ENCODE measurements at places on chromosomes 13 and 19.

GRCh38 chr19:8108560-8109445 is 40.6 kb downstream of the FBN3 start:
- DNase-seq, result no peak

GRCh38 chr13:79810669-79811068 is 329.7 kb downstream of the NDFIP2 start:
- peak; percentile 30 for DNase-seq

- DNase-seq, result no peak
Observed at GRCh38 chr19:22893855-22894270, 61.8 kb downstream of the ZNF723 start.

- DNase-seq, result no peak
Observed at GRCh38 chr19:33825556-33825955, 28.9 kb downstream of the KCTD15 start.

GRCh38 chr13:93080587-93080986 is 146.0 kb upstream of the GPC6 start:
- DNase-seq, result peak; percentile 3

- DNase-seq, result no peak
Observed at GRCh38 chr19:16320987-16321386, 3.6 kb upstream of the KLF2 start.

- no peak for DNase-seq
Observed at GRCh38 chr13:41680900-41681299, 223.6 kb downstream of the RGCC start.

DNA sequence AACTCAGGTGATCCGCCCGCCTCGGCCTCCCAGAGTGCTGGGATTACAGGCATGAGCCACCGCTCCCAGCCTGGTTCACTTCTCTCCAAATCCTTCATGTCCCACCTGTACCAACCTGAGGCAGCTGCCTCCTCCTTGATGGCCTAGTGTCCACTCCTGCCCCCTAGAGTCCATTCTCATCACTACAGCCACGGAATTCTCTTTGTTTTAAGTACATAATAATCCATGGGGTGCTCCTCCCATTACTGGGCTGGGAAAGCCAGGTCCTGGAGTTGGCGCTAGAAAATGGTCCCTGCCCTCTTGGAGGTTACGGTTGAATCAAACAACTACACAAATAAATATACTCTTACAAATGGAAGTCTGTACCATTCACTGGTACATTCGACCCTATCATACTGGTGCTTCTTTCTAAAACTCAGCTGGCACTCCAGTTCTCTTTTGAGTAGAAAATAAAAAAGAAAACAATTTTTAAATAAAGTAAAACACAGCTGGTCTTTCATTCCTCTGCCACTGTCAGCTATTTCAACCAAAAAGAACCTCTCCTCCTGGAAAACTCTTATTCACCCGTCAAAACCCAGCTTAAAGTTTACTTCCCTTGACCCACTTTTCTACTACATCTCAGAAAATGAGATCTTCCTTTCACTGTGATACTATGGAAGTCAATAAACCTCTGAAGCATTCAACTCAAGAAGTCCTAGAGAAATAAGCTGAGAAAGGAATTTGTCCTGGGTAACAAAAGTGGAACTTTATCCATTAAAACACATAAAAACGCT is 22.4 kb upstream of the ARHGEF18 start:
- no peak for DNase-seq

DNA sequence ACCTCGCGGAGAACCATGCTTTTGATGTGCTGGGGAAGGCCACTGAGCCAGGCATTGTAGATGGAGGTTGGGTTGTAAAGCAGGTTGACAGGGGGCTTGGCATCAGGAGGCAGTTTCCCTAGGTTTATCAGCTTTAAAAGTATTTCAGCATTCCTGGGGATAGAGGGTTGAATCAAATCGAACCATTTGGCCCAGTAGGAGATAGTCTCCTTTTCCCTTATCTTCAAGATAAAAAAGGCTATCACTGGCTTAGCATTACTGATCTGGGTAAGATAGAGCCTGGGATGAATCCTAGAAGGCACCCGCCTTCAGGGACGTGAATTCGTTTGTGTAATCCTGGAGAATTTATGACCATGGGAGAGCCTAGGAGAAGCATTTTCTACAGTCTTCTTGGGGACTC is 30.6 kb downstream of the SLC6A16 start:
- DNase-seq, result no peak

- no peak for DNase-seq
Observed at GRCh38 chr13:84446972-84447639, 564.8 kb upstream of the SLITRK1 start.

- no peak for DNase-seq
Observed at GRCh38 chr13:35028338-35028867, 86.3 kb downstream of the NBEA start.

DNA sequence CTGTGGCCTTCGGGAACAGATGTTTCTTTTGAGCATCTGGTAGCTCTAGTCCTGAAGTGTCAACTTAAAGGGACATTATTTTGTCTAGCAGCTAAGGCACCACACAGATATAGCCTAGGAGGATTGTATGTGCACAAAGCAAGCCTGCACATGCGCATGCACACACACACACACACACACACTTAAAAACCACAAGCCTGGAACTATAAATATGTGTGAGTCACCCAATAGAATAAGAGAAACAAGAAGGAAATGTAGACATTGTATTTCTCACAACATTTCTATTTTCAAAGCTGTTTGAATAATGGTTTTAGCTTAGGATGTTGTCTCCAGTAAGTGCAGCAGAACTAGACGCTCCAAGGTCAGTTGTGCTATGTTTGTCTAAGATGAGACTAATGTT is 516.5 kb downstream of the SUCLA2 start:
- DNase-seq, result peak; percentile 91

GRCh38 chr19:40147693-40148347 is 43.4 kb upstream of the MAP3K10 start:
- peak; percentile 79 for DNase-seq

DNA sequence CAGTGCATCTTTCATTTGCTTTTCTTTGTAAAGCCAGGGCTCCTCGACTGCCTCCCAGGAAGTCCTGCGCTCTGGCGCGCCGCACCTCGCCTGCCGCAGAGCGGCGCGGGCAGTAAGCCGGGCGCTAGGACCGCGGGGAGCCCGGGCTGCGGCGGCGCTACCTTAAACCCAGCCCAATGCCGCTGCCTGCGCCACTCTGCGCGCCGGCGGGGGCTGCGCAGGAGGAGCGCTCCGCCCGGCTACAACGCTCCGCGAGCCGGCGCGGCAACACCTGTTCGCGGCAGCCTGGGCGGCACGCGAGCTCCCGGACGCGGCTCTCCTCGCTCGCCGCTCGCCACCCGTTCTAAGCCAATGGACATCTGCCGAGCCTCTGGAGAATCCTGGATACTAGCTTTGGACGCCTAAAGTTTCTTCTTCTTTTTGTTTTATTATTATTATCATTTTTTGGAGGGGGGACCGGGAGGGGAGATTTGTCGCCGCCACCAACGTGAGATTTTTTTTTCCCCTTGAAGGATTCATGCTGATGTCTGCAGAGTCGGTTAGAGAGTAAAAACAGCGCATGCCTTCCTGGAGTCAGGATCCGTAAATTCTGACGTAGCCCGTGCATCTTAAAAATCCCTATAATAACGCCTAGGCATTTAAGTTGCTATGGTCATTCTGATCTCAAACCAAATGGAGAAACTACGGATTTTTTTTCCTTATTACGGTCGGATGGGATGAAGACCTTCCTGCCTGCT is at the start of gene FGF9:
FGF9 (plus strand) TSS at position 191 of the 737 bp plus-strand sequence. CDS start 840 bp downstream, outside the sequence.
- peak; percentile 72 for DNase-seq

DNA sequence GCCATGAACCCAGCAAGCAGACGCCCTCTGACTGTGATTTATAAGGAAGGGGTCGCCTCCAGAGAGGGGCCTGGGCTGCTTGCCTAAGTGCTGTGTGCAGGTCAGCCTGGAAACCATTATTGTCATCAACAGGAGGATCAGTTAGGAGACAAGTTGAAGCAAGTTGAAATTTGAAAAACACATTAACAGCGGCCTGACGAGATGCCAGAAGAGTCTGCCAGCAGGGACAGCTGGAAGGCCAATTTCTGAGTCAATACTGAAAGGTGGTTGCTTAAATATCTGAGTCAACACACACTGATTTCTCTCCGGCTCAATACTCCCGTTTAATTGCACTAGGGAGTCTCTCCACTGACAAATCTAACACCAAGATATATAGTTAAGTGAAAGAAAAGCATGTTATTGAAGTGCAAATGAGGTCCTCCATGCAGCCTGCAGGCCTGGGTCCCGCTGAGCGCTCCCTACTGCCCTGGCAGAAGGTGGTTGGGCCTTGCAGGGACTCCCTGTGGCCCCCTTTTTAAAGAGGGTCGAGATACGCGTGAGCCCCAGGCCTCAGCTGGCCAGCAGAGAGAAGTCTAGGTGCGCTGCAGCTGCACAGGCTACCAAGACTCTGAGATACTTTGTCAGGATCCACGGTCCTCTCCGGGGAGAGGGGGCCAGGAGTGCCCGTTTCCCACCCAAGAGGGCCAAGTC is 91.1 kb downstream of the RNASEH2B start:
- peak; percentile 35 for DNase-seq

DNA sequence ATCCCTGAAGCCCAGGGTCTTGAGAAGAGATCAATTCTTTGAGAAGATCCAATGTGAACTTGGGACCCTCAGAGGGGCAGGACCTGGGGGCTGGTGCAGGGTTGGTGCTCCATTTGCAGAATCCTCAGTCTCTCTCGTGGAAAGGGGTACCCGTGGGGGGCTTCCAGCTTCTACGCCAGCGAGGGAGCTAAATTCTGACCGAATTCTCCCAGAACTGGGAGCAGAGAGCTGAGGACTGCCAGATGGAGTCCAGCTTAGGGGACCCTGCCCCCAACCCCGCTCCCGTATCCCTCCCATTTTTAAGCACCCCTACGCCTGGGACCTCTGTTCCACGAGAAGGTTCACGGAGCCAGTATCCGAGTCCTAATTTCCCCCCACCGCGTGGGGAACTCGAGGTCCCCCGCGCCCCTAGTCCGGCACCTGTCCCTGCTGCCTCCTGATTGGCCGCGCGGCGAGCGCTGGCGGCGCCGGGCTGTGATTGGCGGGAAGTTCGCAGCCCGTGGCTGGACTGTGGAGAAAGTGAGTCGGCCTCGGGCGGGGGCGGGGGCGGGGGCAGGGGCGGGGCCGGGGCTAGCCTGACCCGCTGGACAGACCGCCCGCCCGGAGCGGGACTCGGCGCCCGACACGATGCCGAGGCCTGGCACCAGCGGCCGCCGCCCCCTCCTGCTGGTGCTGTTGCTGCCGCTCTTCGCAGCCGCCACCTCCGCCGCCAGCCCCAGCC is 4.4 kb upstream of the LTBP4 start:
- DNase-seq, result peak; percentile 72

- DNase-seq, result no peak
Observed at GRCh38 chr13:46184277-46184699, 2.3 kb upstream of the LCP1 start.

GRCh38 chr19:39768334-39768733 is 10.3 kb upstream of the LEUTX start:
- DNase-seq, result no peak

DNA sequence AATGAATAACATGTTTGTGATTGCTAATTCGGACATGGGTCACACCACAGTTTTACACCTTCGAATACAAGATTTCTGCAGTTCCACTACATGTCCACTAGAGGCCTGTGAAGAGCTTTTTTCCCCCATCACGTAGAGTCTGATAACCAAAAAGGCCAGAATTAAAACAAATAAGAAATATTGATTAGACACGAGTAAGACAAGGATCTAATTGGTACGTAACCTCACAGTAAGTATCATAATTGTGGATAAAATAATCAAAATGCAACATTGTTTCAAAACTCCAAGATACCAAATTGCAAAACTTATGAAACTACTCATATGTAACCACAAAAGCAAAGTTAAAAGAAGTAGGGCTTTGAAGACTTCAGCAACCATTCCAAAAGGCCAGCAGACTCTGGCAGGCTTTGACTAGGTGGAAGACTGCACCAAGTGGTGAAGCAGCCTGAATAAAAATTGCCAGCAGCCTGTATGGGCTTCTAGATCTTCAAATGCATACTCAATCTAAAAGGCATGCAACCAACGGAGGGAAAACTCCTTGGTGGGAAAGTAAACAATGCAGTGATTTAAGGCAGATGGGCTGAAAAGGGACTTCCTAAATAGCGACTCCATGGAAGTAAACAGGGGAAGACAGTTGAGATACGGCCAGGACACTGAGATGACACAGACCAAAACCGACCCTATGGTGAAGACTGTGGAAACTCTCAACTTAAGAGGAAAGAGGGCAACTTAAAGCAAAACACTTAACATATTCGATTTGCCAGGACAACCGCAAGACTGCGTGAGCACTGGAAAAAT is 56.7 kb downstream of the STARD13 start:
- peak; percentile 96 for DNase-seq

- no peak for DNase-seq
Observed at GRCh38 chr19:58182577-58182988, 278 bp upstream of the ZNF274 start.

GRCh38 chr13:84870190-84870589 is 929.0 kb downstream of the SLITRK6 start:
- no peak for DNase-seq
